ENCODE measurements at places on chromosomes 2 and 18. TPM values are rescaled to one million over a fixed set of nuclear protein-coding genes. Genes with fewer than 3 reads are reported as not detected.

ANKRD39 gene
- total RNA-seq = 4.8 TPM

CDK5R2 gene
- 0.07 TPM for total RNA-seq

CDKL4 gene
- 0.34 TPM for total RNA-seq

DSG2 gene
- 557 TPM for total RNA-seq

TUBB8B gene
- under 0.01 TPM for total RNA-seq

GAL3ST2 gene
- total RNA-seq = not detected

ABI2 gene
- total RNA-seq = 17.2 TPM
